Activated T-cell treated with anti-CD3 and anti-CD28 coated beads for 48 hours (primary cell): ENCODE measurements at places on chromosomes 1 and 21.
A peak's percentile ranks its signal among the peaks of the same experiment; 100 is the strongest.

- no peak for DNase-seq
These were observed 14.8 kb downstream of the LYST start for GRCh38 chr1:235851939-235852338.

DNA sequence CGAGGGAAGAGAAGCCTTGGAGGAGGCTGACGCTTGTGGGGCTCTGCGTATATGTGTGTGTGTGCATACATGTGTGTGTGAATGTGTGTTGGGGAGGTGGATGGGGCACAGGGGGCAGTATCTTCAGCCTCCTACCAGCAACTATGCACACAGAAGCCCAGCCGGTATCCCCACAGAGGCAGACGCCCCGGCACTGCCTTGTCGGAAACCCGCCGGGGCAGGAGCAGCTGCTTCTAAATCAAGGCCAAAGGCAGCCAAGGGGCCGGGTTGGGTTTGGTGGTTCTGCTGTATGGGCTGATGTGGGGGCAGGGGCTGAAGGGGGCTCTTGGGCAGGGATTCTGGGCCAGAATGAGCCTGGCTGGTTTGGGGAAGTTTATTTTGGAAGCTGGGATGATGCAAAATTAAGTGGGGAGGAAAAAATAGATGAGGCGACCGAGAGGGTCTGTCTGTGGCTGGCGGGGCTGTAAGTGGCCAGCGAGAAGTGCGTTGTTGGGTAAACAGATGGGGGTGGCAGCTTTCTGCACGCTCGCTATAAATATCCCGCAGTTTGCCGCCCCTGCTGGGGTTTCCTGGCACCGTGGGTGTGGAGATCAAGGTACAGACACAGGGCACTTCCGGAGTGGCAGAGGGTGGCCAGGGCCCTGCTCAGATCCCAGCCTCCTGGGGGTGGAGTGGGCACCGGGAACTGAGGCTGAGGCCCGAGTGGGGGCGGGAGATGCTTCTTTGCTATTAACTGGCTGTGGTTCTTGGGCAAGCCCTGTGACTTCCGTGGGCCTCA, 11.0 kb upstream of the WNT4 start:
- no peak for DNase-seq

GRCh38 chr1:30733493-30733892, 10.1 kb upstream of the MATN1 start:
- DNase-seq: no peak

DNA sequence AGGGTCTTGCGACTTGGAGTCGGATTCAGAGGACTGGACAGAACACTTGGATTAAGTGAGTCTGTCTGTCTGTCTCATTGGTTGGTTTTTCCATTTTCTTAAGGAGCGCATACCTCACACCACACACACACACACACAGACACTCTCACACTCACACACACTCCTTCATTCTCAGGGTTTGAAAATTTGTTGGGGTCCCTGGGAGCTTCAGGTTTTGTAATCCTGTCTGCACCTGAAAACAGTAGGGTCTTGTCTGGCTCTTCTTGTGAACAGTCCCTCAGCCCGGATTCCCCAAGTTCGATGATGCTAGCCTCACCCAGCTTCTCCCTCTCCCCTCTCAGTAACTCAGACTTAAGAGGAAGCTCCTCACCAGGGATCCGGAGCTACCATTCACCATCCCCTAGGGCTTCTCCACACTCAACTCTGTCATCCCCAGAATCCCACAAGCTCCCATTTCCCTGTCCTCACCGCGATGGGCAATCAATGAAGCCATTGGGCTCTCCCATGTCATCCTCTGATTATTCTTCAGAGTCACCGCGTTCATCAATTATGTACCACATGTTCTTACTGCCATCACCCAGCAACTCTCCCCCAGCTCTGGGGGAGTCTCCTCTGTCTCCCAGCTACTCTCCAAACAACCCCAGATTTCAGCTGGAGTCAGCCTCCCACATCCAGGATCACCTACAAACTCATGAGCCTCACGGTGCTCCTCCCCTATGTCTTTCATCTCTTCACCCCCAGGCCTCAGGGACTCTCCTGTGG, 1530.9 kb upstream of the TPTE start:
- DNase-seq: no peak

DNA sequence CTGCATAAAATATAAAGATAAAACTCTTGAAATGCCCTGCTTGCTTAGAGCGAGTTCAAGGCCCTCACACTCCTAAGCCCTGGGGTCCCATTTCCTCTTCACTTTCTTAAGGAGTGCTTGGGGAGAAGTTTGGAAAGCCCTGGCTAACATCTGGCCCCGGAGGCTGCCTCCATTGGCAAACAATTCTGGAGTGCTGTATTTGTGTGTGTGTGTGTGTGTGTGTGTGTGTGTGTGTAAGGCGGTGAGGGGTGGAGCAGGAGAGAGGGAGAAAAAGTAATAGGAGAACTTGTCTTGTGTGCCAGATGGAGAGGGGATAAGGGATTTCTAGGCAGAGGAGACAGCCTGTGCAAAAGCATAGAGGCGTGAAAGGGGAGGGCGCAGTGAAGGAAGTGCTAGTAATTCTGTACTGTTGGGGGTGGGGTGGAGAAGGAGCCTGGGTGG, 578 bp upstream of the TRIM62 start:
- DNase-seq: no peak

- DNase-seq: no peak
These were observed 67.6 kb downstream of the OLFML2B start for GRCh38 chr1:161956097-161956496.

- DNase-seq: peak; percentile 35
These were observed 110.4 kb downstream of the SYT2 start for GRCh38 chr1:202599669-202600431.

DNA sequence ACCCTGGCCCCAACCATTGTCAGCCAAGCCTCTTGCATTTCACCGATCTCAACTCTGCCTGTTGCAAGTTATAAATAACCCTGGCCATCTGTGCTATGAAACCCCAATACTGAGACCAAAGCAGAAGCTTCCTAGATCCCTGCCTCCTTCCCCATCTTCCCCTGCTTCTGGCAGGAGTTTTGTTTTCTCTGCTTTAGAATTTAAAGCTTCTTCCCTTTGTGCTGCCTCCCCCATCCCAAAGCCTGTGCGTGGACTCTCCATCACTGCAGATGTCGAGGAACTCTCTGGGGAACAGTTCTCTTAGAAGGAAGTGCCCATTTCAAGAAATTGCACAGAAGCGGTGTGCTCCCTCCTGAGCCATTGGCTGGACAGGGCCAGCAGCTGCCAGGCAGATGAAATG, 17.4 kb upstream of the MYOG start:
- no peak for DNase-seq

DNA sequence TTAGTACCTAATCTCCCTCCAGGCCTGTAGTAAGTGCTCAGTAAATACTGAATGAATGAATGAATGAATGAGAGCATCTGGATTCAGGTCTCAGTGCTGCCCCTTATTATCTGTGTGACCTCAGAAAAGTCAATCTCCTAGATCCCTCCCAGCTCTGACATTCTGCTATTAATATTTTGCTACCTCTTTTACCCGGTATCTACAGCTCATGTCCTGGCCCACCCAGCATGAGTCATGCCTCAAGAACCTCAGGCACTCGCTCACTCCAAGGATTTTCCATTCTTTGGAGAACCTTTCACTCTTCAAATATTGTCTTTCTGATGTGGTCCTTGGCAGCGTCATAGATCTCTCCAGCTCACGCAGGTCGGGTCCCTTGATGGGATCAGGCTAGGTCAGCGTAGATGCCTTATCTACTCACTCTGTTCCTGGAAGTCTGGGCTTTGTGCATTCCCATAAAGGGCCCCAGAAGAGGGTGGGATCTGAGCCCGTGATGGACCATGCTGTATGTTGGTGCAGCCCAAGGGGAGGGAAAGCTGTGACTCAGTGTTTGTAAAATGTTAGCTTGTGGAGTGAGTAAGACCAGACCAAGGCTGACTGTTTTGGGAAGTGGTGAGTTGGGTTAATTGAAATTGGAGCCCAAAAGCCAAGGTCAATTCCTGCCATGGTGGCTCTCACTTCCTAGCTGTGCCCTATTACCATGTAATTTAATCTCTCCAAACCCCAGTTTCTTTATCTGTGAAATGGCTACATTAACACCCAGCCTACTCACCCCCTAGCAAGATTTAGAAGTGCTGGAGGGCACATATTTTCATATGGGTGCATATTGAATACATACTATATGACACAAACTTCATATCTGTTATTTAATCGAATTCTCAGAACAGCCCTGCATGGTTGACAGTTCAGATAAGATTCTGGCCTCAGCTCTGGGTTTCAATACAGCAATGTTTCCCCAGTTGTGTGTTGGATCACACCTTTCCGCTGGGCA, 214.1 kb upstream of the USP24 start:
- no peak for DNase-seq

DNA sequence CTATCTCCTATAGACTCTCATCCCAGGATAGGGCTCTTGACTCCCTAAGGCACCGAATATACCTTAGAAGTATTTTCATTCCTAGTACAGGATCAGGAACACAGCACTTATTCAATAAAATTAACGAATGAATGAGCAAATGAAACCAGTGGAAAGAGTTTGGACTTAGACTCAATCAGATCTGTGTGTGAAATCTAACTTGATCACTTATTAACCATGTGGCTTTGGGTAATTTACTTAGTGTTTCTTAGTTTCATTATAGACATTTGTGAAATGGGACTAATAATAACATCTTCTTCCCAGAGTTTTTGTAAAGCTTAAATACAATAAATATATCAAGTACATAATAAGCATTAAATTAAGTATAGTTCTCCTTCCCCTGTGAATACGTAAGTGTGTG, 230.1 kb downstream of the ADGRL2 start:
- no peak for DNase-seq

DNA sequence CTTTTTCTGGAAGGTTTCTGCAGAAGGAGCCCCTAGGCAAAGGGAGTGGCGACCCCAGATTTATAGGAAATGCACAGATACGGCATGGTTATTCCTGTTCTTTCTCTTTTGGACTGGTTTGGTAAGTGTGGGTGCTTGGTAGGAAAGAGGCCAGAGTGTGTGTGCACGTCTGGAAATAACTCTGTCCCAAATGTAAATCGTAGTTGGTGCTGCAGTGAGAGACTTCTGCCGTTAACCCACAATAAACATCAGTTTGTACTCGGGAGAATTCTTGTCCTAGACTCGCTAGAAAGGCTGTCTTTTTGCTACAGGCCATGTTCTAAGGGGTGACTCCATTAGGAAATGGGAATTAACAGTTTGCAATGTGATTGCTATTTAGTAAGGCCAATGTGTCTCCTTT, 779 bp downstream of the SLC44A3 start:
- DNase-seq: no peak

DNA sequence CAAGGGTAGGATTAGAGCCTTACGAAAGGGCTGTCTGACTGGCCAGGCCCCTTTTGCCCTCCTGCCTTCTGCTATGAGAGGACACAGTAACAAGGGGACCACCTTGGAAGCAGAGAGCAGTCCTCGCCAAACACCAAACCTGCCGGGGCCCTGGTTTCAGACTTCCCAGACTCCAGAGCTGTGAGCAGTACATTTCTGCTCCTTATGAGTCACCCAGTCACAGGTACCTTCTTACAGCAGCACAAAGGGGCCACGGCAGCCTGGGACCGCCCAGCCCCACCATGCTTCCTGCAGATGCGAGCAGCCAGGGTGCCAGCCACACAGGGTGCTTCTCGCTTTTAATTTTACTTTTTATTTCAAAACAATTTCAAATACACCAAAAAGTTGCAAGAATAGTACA, 17.2 kb upstream of the POFUT2 start:
- DNase-seq: no peak

DNA sequence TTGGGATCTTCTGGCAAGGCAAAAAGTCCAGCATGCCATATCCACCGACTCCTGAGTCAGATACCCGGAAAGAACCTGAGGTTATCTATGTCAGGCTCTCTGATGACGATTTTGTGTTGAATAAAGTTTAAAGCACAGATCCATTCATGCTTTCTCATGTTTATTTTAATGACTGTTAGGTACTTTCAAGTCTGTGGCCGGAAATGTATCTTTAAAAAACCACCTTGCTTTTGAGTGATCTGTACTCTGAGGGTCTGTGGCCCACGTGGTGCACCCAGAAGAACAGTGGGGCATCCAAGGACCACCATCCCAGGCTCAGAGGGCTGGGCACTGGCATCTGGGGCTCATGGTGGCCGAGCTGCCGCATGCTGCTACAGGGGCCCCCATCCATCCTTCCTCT, 30.1 kb upstream of the VASH2 start:
- no peak for DNase-seq

DNA sequence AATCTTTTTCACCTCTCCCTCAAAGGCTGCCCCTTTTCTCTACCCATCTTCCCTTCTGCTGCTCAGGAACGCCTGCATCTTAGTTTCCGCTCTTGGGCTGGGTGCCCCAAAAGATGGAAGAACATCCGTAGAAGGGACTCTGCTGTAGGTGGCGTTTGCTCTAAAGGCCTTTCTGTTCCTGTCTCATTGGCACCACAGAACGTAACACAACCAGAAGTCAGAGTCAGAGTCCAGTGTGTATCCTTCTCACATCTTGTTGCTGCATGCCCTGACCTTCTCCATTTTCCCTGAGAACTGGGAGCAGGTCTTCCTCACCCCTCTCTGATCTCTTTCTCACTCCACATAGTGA, 103.3 kb downstream of the RNF220 start:
- no peak for DNase-seq

DNA sequence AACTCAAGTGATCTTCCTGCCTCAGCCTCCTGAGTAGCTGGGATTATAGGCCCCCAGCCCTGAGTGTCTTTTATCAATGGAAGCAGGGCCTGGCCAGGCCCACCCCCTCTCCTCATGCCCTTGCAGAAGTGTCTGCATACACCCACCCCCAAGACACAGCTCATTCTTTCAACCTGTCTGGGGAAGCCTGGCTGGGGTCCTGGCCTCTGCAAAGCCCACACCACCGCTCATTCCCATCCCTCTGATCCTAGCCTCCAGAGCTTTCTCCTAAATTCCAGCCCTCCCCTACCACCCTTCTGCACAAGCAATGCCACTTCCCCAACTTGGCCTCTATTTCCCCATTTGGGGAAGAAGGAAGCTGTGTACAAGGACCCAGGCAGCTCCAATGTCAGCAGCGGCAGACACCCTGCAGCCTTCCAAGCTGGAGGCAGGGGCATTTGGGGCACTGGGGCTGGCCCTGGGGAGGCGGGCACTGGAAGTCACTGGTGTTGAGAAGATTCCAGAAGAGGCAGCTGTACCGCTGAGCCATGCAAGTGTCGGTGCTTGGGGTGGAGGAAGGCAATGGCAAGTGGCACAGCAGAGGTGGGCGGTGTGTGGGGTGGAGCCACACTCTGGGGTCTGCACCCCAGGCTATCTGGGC, 33.7 kb upstream of the ARF1 start:
- no peak for DNase-seq

- no peak for DNase-seq
These were observed 100.2 kb upstream of the IPO9 start for GRCh38 chr1:201728731-201729130.

GRCh38 chr1:98373056-98373455, 288.5 kb upstream of the SNX7 start:
- no peak for DNase-seq

DNA sequence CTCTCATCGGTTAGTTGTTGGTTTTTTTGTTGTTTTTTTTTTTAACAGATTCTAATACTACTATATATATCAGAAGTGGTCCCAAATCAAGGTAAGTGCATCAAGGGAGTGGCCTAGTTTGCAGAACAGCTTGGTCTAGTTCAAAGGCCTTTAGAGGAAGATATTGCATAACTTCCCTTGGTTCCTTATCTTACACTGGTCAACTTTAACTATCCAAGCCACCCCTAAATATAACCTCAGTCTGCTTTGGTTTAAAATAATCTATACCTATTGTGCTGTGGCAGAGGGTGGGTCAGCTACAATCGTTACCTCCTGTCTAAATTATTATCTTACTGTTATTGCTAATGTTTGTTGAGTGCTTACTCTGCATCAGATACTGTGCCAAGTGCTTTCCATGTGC, 6.9 kb downstream of the S100A12 start:
- no peak for DNase-seq
